NCI-H69 (cell line): ENCODE measurements at places on chromosomes 5 and 9.

GRCh38 chr5:6508931-6509330 lies 60.3 kb downstream of the UBE2QL1 start:
- peak; percentile 14 for DNase-seq

DNA sequence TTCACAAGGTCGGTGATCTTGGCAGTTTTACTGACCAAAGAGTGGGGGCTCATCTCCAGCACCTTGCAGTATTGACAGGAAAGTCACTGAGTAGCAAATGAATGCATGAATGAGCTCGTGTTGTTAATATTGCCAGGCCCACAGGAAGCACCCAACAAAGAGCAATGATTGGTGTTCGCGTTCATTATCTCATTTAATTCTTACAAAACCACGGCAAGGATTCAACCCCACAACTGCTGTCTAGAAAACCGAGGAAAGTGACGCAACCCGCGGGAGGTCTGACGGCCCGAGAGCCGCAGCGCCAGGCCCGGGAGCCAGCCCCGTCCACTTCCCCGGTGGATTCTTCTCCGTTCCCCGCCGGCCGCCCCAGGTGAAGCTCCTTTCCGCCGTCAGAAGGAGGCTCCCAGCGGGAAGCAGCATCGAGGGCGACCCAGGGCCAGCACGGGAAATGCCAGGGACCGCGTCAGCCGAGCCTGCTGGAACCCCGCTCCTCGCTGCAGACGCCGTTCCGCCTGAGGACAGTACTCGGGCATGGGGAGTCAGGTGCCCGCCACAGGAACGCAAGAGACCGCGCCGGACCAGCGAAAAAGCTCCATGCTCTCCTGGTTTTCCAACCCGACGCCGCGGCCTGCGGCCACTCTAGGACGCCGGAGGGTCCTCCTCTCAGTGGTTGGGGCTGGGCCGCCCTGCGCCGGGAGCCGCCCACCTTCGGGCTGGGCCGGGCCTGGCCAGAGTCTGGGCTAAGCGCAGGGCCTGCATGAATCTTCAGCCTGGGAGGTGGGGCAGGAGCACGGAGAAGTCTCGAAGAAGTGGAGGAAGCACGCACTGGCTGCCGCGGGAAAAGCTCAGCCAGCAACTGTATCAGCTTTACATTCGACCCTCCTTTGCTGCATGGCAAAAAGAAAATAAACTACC lies 19.8 kb upstream of the FER start:
- peak; percentile 96 for DNase-seq

DNA sequence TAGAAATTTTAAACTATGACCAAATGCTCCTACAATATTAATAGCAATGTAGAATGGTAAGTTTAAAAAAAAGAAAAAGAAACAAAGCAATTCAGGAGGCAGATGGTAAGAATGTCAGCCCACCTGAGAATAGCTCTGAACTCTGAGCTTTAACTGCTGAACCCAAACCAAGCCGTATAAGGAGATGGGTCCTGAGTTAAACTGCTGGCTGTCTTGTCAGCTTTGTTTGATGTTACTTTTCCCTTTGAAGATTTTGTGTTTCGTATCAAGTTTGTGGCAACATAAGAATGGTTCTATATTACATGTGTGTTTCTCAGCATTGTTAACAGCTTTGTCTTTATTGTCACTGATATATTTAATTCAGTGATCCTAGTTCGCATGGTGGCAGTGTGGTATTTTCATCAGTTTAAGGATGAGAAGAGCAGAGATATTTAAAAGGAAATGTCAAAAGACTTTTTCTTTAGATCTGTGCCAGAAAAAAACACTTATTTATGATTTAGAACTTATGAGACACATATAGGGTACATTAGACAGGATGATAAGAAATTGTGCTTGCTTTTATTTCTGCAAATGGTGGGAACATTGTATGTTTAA lies 390.1 kb downstream of the CCDC171 start:
- no peak for DNase-seq

GRCh38 chr9:74205056-74205455 lies 292.1 kb upstream of the RORB start:
- no peak for DNase-seq

- no peak for DNase-seq
These were observed 153.1 kb downstream of the GADD45G start for GRCh38 chr9:89757776-89758528.

GRCh38 chr9:123395689-123396511 lies 39.9 kb downstream of the CRB2 start:
- DNase-seq: peak; percentile 68

GRCh38 chr9:34218446-34218845 lies 39.6 kb downstream of the UBAP1 start:
- DNase-seq: no peak

GRCh38 chr5:14816999-14817761 lies 54.4 kb downstream of the ANKH start:
- DNase-seq: no peak

DNA sequence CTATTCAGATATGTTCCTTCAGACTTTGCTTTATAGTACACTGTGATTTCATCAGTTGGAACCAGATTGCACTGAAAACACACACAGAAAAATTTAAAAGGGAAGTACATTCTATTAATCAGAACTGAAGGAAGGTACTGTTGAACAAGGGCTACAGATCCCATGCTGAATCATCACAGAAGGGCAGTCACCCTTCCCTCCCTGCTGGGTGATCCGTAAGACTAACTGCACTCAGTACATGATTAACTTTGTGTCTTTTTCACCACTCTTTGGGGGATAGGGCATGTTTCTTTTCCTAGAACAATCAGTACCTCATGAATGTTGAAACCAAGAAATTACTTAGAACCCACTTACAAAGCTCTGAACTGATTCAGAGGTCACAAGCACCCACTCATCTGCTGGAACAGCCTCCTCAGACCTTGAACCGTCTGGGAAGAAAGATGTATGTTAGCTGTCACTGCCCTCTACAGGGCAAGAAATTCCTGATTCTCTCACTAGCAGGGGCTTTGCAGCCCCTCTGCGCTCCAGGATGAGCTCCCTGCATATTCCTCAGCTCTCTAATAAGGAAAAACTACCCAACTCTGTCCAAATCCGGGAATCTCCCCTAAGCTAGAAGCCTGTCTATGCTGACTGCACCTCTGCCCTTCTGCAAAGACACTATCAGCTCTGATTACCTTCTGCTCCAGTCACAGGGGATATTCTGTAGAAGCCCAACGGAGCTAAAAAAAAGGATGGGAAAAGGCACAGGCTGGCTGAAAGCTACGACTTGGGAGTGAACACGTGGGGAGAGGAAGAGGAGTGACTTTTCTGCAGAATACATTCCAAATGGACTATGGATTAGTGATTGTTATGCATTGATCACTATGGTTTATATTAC lies 51.0 kb downstream of the IARS1 start:
- no peak for DNase-seq

- peak; percentile 20 for DNase-seq
These were observed 33.7 kb upstream of the S1PR3 start for GRCh38 chr9:88957526-88957925.

DNA sequence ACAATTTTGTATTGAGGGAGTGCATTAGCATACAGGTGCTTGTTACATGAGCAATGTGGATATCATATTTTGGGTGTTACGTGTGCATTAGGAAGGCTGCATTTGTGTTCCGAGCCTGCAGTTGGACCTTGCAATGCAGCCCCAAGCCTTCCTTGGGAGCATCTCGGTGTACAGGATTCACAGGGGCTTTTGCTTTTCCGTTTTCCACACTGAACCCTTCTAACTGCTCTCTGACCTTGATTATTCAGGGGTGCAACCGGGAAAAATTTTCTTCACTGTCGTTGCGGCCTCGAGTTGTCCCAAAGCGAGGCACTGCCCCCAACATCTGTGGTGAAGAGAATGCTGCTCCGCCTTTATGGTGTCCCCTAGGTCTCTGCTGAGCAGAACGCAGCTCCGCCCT lies 80.1 kb upstream of the PLEKHG4B start:
- DNase-seq: no peak

- peak; percentile 100 for DNase-seq
These were observed 192.5 kb downstream of the CDK5RAP2 start for GRCh38 chr9:120387257-120388002.

DNA sequence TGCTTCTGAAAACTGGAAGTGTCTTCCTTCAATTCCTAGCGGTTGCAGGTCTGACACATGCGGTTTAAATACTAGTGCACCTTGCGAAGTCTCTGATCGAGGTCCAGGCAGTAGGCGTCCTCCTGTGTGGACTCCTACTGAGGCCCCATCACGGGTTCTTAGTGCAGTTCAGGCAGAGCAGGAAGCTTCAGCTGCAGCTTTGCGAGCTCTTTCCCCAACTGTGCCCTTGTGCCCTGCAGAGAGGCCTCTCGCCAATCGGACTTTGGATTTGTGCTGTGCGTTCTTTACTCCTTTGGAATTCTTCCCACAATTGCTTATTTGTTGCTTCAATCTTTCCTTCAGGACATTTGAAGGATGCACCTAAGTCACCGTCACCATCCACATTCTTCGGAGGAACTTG lies 40.6 kb upstream of the FAM120AOS start:
- no peak for DNase-seq

- no peak for DNase-seq
These were observed 9.3 kb downstream of the TLE1 start for GRCh38 chr9:81680006-81680405.

DNA sequence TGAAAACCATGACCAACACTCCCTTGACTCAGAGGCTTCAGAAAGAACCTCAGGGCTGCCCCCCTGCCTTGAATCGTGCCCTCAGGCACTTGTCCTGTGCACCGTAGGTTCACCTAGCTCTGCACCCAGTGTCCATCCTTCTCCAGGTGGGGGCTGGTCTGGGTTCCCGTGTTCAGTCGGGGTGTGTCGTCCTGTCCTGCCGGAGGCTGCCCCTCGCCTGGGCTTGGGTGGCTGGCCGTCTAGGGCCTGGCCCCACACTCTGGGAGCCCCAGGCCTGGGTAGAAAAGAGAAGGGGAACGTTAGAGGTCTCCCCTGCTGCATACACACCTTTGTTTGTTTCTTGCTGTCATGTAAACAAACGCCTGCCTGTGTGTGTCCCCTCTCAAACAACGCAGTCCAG lies 29.3 kb downstream of the CATSPER3 start:
- DNase-seq: no peak

GRCh38 chr9:135355521-135356011 lies 124.0 kb upstream of the PPP1R26 start:
- peak; percentile 99 for DNase-seq

DNA sequence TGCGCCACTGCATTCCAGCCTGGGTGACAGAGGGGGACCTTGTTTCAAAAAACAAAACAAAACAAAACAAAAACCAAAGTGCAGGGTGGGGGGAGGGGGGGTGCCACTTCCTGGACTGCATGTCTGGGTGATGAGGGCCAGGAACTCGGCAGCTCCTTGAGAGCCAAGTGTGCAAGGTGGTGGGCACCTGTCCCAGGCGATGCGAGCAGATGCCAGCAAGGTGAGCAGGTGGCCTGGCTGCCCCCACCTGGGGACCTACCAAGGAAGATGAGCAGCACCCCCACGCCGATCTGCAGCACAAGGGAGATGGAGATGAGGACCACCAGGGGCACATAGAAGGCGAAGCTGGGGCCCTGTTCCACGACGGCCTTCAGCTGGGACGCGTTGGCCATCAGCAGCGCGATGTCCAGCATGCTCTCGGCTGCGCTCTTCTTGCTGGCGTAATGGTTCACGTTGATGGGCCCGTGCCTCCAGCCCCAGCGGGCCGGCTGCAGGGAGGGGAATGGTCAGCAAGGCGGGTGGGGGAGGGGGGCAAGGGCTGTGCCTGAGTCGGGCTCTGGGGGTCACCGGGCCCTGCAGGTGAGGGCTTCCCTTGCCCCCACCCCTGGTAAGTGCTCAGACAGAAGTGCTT lies 7.8 kb downstream of the NINJ1 start:
- no peak for DNase-seq

GRCh38 chr5:151432210-151432609 lies 15.2 kb upstream of the SLC36A1 start:
- no peak for DNase-seq

DNA sequence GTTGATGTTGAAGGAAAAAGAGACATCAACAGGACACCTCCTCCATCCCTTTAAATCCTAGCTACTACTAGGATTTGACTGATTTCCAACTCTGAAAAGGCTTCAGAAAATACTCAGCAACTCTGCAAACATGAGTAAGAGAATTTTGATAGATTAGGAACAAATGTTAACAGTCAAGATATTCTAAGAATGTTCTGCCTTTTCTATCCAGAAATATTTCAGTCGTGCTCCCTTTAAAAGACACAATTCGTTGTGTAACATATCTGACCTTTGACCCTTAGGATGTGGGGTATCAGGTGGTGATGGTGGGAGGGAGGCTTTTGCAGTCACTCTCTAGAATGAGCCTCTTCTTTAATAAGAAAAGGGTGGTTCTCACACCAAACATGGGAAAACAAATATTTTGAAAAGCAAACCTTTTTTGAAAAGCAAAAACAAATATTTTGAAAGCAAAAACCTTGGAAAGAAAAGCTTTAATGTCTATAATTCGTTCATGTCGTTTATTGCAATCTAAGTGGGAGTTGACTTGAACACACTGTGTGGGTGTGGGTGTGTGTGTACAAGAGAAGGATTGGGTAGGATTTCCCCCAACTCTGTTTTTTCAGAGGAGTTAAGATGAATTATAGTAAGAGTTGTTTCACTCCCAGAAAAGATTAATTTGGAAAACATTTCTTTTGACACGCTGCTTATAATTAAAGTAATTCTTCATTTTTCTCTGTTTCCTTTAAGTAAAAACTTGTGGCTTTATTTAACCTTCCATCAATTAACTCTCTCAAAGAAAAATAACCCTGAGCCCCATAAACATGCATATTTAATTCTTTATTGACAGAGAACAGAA lies 152.8 kb downstream of the TMEM167A start:
- DNase-seq: no peak

GRCh38 chr5:32504989-32505596 lies 60.6 kb upstream of the ZFR start:
- peak; percentile 97 for DNase-seq

GRCh38 chr5:110616009-110616408 lies 110.5 kb downstream of the TMEM232 start:
- DNase-seq: no peak

- DNase-seq: no peak
These were observed 360.6 kb downstream of the MTRR start for GRCh38 chr5:8229551-8229950.

GRCh38 chr5:142215915-142216681 lies 107.5 kb downstream of the NDFIP1 start:
- DNase-seq: no peak

DNA sequence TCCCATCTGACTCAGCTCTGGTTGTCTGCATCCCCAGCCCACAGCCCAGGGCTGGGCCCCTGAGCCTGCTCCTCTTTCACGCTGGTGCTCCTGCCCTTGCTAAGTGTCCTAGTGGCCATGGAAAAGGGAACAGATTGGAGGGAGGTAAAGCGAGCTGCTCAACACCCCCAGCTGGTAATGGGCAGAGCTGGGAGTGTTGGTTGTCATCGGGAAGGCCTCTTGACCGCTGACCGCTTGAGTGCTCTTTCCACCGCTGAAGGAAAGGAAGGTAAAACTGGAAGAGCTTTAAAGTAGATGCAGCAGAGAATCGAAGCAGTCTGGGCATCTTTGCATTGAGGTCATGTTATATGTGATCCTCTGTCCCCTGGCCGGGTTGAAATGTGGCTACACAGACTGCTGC lies 60.2 kb downstream of the CRB2 start:
- no peak for DNase-seq
